ENCODE measurements at places on chromosomes 3 and 15.

DNA sequence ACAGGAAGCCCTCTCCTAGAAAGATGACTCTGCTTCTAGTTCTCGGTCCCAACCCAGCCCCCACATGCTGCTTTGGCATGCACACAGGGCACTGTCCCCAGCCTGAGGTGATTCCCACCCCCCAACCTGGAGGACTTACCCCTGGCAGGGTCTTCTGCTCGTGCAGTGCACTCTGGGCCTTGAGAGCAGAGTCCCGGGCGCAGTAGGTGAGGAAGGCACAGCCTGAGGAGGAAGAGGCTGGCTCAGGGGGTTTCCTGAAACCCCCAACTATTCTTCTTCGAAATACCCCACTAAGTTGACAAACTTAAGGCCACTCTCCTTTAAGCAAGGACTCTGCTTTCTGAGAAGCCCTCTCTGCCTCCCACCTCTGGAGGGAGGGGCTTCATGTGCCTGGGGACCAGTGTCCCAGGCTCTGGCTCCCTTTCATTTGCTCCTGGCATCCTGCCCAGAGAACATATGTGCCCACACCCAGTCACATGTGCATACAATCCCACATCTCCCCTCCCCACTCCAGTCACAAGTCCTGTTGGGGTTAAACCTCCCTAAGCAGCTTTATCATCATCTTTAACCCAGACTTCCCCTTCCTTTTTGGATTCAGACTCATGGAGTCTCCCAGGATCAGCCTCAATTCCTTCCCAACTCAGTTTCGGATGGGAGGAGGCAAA is 4.1 kb downstream of the CELF6 start:
- DNase-seq: no peak

- no peak for DNase-seq
These were observed 12.7 kb downstream of the SHOX2 start for GRCh38 chr3:158093526-158093925.

- DNase-seq: peak; percentile 50
These were observed 45.0 kb upstream of the FOXP1 start for GRCh38 chr3:71628522-71628921.

DNA sequence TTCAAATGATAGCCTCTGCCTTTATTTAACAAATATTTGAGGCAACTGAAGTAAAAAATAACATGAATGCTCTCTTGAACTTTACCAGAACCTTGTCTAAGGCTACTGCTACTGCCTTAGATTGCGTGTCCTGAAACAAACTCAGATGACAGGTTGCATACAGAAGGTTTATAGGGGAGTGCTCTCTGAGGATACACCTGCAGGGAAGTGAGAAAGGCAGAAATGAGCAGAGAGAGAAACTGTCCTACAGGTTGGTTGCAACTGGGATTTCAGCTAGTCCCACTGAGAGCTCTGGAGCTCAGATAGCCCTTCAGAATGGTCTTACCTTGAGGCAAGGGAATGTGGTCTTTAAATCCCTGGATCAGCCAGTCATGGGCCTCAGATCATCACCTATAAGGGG is 165.5 kb downstream of the IL5RA start:
- DNase-seq: no peak

Measured in fibroblast of upper back skin (primary cell).